Activated T-cell treated with anti-CD3 and anti-CD28 coated beads, Interleukin-2, amount 50 U/mL, for 24 hours (primary cell): ENCODE measurements at places on chromosomes 3 and 15.

DNA sequence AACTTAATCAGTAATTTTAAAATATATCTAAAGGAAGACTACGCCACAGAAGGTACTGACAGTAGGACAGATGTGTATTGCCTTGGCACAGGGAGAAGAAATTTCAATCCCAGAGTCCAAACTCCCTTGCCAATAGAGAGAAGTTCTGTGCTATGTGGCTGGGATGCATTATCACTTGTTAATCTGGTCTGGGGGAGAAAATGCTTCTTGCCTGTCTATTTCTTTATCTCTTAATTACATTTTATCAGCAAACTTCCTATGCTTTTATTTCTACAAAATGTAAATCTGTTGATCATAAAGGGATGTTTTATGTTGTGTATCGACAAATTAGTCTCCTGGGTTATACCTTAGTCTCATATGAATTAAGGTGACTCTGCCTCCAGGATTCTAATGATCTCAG, 21.7 kb downstream of the RBMS3 start:
- H3K27me3 ChIP-seq = no peaks in the 10 kb centered on the region
- H3K4me1 ChIP-seq = peaks cover 6% of the 10 kb centered on the region
- no peak for DNase-seq
- no peaks in the 10 kb centered on the region for H3K36me3 ChIP-seq
- H3K27ac ChIP-seq = no peak overlapping the region
- no peak overlapping the region for H3K4me3 ChIP-seq

DNA sequence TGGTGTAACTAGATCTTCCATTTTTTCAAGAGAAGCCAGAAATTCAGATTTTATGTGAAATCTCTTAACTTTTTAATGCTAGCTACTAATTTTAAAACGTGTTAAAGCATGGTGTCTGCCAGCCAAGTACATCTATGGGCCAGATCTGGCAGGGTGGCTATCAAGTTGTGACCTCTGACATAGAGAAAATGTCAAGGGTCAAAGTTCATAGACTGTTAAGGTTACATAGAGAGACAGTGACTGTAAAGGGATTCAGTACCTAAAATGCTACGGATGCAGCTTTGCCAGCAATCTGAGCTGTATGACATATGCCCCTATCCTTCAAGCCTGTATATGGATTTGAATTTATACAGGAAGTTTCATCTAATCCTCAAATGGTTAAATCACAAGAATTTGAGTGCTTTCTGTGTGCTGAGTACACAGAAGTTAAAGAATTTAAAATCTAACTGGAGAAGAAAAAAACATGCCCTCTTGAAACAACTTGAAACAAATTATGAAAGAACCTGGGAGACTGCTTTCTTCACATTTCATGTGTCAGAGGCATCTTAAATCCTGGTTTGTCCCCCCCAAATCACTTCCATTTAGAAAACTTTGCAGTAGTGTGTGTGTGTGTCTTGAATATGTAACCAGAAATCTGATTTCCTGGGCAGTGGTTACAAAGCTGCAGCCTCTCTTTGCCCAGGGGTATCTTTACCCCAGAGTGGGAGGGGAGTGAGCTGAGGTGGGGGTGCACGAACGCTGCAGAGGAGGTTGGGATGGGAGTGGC, 895 bp upstream of the ARHGAP31 start:
- H3K27ac ChIP-seq = peak overlapping the region; percentile 95
- H3K27me3 ChIP-seq = no peaks in the 10 kb centered on the region
- peak overlapping the region; percentile 86 for H3K4me3 ChIP-seq
- no peak for DNase-seq
- peaks cover 15% of the 10 kb centered on the region for H3K36me3 ChIP-seq

GRCh38 chr3:141248064-141248463, 16.4 kb downstream of the PXYLP1 start:
- peaks cover 4% of the 10 kb centered on the region for H3K36me3 ChIP-seq
- no peak for DNase-seq
- no peak overlapping the region for H3K4me3 ChIP-seq
- H3K27ac ChIP-seq = no peak overlapping the region
- H3K4me1 ChIP-seq = peaks cover 16% of the 10 kb centered on the region

DNA sequence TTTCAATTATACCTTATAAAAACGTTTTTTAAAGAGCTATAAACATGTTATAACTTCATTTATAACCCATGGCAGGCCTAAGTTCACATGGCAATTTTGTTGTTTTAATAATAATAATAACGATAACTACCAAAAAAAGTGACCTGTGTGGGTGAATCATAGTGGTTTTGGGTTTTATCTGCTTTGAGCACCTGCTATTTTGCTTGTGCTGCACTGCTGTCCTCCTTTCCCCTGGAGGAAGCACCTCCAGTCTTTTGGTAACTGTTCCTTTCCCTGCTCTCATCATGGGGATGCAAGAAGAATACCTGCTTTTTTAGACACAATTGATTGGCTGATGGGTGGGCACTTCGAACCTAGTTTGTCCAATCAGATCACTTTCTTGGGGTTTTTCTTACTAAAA, 388.0 kb upstream of the TBL1XR1 start:
- H3K36me3 ChIP-seq = no peaks in the 10 kb centered on the region
- no peak overlapping the region for H3K4me3 ChIP-seq
- no peaks in the 10 kb centered on the region for H3K27me3 ChIP-seq
- H3K4me1 ChIP-seq = peaks cover 12% of the 10 kb centered on the region
- no peak for DNase-seq

DNA sequence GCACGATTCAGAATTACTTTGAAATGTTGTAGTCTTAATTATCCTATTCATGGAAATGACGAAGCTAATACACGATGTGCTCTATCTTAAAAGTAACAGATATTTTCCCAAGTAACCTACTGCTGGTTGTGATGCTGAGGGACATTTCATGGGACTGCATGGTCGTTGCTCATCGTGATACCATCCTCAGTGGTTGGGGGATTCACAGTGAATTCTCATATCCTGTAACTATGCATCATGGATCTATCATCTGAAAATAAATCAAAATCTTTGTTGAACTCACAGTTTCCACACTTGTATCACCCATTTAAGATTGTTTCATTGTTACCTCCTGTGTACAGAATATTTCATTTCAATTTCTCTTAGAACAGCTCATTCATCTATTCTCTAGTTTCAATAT, 84.7 kb downstream of the OPA1 start:
- no peak overlapping the region for H3K4me3 ChIP-seq
- peak overlapping the region; percentile 81 for H3K27ac ChIP-seq
- peaks cover 80% of the 10 kb centered on the region for H3K36me3 ChIP-seq
- no peaks in the 10 kb centered on the region for H3K27me3 ChIP-seq
- DNase-seq = no peak
- peaks cover 10% of the 10 kb centered on the region for H3K4me1 ChIP-seq

- no peaks in the 10 kb centered on the region for H3K27me3 ChIP-seq
- no peak overlapping the region for H3K4me3 ChIP-seq
- no peaks in the 10 kb centered on the region for H3K36me3 ChIP-seq
- DNase-seq = no peak
- no peak overlapping the region for H3K27ac ChIP-seq
Measured at GRCh38 chr15:77219841-77220240, 148.9 kb upstream of the TSPAN3 start.

- peaks cover 24% of the 10 kb centered on the region for H3K27me3 ChIP-seq
- H3K27ac ChIP-seq = no peak overlapping the region
- no peak overlapping the region for H3K4me3 ChIP-seq
- H3K36me3 ChIP-seq = no peaks in the 10 kb centered on the region
Measured at GRCh38 chr15:88331291-88331690, 74.8 kb upstream of the NTRK3 start.

DNA sequence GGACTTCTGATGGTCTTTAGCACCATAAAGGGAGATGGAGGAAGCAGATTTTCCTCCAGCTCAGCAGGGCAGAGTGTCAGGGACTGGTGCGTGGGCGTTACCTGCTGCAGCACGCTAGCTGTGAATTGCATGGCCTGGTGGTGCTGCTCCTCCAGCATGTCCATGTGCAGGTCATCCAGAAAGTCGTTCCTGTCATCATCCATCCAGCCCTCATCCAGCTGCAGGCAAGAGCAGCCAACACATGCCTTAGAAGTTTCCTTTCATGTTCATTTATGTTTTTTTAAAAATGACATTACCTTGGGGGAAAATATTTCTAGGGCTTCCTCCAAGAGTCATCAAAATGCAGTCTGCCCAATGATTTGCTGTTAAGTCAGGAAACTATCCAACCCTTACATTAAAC, 239.2 kb downstream of the PDZRN3 start:
- no peak overlapping the region for H3K27ac ChIP-seq
- H3K4me3 ChIP-seq = no peak overlapping the region
- H3K4me1 ChIP-seq = no peaks in the 10 kb centered on the region
- H3K36me3 ChIP-seq = no peaks in the 10 kb centered on the region
- H3K27me3 ChIP-seq = no peaks in the 10 kb centered on the region

GRCh38 chr3:122985539-122985938, 42.0 kb downstream of the SEMA5B start:
- no peaks in the 10 kb centered on the region for H3K36me3 ChIP-seq
- H3K4me1 ChIP-seq = no peaks in the 10 kb centered on the region
- peaks cover 26% of the 10 kb centered on the region for H3K27me3 ChIP-seq

- no peaks in the 10 kb centered on the region for H3K36me3 ChIP-seq
- H3K27ac ChIP-seq = no peak overlapping the region
- no peaks in the 10 kb centered on the region for H3K4me1 ChIP-seq
- H3K27me3 ChIP-seq = no peaks in the 10 kb centered on the region
Measured at GRCh38 chr3:103617961-103618360, 1183.1 kb downstream of the ZPLD1 start.

DNA sequence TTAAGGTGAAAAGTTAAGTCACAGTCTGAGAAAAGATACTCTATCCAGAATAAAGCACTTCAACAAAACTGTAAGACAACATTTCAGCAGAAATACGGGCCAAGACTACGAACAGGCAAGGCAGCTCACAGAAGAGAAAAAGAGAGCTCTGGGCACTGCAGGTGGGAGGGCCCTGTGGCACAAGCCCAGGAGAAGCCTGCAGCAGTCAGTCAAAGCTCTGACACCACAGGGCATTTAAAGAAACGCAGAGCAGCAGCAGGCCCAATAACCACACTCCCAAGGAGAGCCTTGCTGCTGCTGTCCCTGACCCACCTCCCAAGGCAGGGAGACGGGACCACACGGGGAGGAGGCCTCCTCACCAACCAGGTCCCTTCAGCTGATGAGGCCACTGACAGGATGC, 19.2 kb downstream of the CHSY1 start:
- H3K4me1 ChIP-seq = peaks cover 68% of the 10 kb centered on the region
- no peaks in the 10 kb centered on the region for H3K27me3 ChIP-seq

GRCh38 chr3:33834096-33834453, 35.6 kb downstream of the PDCD6IP start:
- H3K27me3 ChIP-seq = no peaks in the 10 kb centered on the region
- peaks cover 80% of the 10 kb centered on the region for H3K36me3 ChIP-seq
- no peak overlapping the region for H3K4me3 ChIP-seq
- peaks cover 32% of the 10 kb centered on the region for H3K4me1 ChIP-seq

DNA sequence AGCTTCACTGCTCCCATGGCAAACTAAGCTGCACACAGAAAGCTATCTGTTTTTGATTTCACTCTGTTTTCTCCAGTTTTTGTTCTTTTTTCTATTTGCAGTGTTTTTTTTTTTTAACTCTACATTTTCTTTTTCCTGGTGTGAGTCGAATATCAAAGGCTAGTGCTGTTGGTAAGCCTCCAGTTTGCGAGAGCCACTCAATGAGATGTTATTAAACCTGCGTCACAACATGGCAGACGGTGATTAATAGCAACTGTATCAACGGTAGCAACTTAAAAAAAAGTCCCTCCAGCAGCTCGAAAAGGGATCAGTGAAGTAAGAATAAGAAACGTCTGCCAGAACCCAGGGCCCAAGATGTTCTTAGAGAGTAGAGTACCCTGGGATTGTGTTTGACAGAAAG, 84.1 kb downstream of the MEIS2 start:
- no peaks in the 10 kb centered on the region for H3K36me3 ChIP-seq
- H3K4me1 ChIP-seq = no peaks in the 10 kb centered on the region
- DNase-seq = no peak
- peaks cover 6% of the 10 kb centered on the region for H3K27me3 ChIP-seq
- no peak overlapping the region for H3K27ac ChIP-seq
- H3K4me3 ChIP-seq = no peak overlapping the region

GRCh38 chr15:31352339-31352751, 25.7 kb downstream of the KLF13 start:
- H3K4me1 ChIP-seq = peaks cover 98% of the 10 kb centered on the region
- peak overlapping the region; percentile 98 for H3K27ac ChIP-seq
- H3K4me3 ChIP-seq = peak overlapping the region; percentile 53
- H3K36me3 ChIP-seq = peaks cover 83% of the 10 kb centered on the region

DNA sequence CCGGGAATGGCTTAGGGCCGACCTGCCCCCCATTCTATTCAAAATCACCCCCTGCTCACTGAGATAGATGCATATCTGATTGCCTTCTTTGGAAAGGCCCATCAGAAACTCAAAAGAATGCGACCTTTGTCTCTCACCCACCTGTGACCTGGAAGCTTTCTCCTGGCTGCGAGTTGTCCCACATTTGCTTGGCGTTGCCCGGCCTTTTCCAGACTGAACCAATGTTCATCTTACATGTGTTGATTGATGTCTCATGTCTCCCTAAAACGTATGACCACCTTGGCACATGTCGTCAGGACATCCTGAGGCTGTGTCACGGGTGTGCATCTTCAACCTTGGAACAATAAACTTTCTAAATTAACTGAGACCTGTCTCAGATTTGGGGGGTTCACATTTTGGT, 3.4 kb upstream of the MUC20 start:
- H3K4me1 ChIP-seq = peaks cover 9% of the 10 kb centered on the region
- H3K4me3 ChIP-seq = no peak overlapping the region
- no peak for DNase-seq
- H3K36me3 ChIP-seq = peaks cover 7% of the 10 kb centered on the region
- no peak overlapping the region for H3K27ac ChIP-seq
- no peaks in the 10 kb centered on the region for H3K27me3 ChIP-seq

- H3K4me1 ChIP-seq = peaks cover 1% of the 10 kb centered on the region
- no peaks in the 10 kb centered on the region for H3K36me3 ChIP-seq
- DNase-seq = no peak
- no peak overlapping the region for H3K4me3 ChIP-seq
Measured at GRCh38 chr15:19987389-19988048, 554.1 kb downstream of the GOLGA6L6 start.

GRCh38 chr3:131396170-131396569, 14.6 kb downstream of the NUDT16 start:
- H3K4me3 ChIP-seq = no peak overlapping the region
- DNase-seq = no peak
- no peaks in the 10 kb centered on the region for H3K36me3 ChIP-seq
- H3K27me3 ChIP-seq = no peaks in the 10 kb centered on the region
- no peak overlapping the region for H3K27ac ChIP-seq
- no peaks in the 10 kb centered on the region for H3K4me1 ChIP-seq

DNA sequence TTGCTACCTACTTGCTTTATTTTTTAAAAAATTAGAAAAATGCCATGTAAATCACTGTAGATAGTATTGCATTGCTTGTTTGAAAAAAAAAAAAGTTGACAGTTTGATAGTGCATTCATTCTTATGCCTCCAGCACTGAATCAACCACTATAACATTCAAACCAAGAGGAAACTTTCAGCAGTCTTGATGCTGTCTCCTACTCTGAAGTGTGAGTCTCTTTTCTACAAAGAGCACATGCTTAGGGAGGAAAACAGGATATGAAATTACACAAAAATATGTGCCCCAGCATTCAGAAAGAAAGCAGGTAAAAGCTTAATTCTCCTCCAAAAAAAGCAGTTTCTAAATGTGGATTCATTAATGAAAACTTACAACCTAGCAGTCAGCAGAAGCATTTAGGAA, 78.3 kb downstream of the ZBTB20 start:
- peaks cover 38% of the 10 kb centered on the region for H3K4me1 ChIP-seq
- DNase-seq = no peak
- no peaks in the 10 kb centered on the region for H3K27me3 ChIP-seq
- H3K27ac ChIP-seq = no peak overlapping the region
